ENCODE measurements at places on chromosomes 2 and 18. TPM values are rescaled to one million over a fixed set of nuclear protein-coding genes. Genes with fewer than 3 reads are reported as not detected.

DNA sequence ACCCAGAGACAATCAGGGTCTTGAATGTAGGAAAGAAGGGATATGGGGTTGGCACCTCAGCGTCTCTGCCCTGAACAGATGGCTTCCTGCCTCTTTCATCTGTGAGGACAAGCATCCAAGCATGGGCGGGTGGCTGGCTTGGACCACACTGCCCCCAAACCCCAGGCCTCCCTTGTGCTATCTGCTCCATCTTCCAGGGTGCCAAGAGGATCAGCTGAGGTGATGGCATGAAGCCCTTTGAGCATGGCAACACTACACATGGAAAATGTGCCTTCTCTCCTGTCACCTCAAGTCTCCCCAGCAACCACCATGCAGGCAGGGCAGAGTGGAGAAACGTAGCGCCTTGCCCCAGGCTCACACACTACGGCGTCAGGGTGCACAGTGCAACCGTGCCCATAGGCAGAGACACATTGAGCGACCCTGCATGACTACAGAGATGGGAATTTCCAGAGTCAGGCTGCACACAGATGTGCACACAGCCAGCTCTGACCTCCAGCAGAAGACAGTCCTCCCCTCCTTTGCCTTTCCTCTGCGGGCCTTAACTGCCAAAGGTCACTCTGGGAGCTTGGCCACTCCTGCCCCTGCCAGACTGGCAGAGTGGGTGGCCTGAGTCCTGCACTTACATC, 1.5 kb downstream of the KCNIP3 start:
- no peak for DNase-seq

- DNase-seq, result no peak
Observed at GRCh38 chr2:159091976-159092375, 123.5 kb downstream of the TANC1 start.

TMEM200C gene
- 0.32 TPM for total RNA-seq

- no peak for DNase-seq
Observed at GRCh38 chr2:233173115-233173514, 78.4 kb upstream of the ATG16L1 start.

DNA sequence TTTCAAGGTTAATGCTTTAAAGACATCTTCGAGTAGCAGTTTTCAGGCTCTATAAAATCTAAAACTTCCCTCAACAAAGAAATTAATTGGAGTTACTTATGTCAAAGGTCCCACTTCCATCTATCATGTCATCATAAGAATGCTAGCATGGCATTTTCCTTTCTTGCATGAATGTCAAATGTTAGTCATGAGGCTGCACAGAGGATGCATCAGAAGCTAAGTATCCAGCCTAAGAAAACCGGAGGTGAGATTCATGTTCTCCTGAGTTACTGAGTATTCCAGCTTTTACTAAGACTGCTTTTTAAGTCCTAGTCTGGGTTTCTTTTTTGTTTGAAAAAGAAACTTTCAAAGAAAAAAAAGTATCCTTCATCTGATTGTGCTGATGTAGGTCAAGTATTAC, 130.6 kb upstream of the CDH19 start:
- no peak for DNase-seq

- peak; percentile 55 for DNase-seq
Observed at GRCh38 chr2:152097801-152098495, 896 bp downstream of the CACNB4 start.

DNA sequence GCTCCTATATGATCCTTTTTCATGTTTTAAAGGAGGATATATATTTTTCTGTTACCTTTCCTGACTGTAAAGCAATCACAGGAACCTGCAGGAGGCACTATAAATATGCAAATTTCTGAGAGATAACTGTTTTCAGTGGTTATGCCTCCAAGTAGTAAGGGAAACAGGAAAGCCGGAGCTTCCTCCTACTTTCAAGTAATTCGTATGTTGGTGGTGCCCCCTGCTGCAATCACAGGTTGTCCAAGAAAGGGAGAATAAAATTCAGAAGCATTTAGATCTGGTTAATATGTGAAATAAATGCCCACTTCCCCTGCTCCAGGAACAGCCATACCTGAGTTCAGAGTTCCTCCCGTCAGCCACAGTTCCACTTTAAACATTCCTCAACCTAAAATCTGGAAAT, 12.0 kb upstream of the BCL11A start:
- DNase-seq, result no peak

SLC4A3 gene
- 456 TPM for total RNA-seq

DNA sequence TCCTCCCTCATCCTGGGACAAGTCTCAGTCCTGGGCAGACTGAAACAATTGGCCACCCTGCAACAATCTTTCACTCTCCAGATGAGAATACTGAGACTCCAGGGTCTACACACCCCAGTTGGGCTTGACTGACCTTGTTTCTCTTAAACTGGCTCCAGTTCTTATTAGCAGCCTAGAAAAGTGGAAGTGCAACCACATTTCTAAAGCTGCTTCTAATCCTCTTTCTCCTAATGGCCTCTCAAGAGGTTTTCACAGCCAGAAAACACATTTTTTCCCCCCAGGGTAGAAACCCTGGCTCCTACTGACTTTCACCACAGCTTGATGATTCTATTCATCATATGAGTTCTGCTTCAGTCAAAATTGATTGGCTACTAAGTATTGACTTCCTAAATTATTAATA, 45.8 kb downstream of the SLC4A5 start:
- DNase-seq, result no peak

DNA sequence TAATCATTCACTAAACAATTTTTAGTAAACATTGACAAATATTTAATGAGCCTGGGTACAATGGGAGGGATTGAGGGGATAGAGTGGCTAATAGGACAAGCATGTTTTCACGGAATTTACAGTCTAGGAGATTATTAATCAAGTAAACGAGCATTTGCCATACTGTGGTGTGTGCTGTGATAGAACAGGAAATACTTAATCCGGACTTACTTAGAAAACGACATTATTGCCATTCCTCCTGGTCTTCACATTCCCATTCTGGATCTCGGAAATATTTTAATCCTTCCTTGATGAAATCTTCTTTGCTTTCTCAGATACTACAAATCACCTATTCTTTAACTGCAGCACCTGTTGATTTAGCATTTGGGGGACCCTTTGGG, 905 bp downstream of the TTLL4 start:
- no peak for DNase-seq
